Cortex of kidney (tissue), 1 donor: ENCODE measurements at places on chromosomes 1 and 21.

DNA sequence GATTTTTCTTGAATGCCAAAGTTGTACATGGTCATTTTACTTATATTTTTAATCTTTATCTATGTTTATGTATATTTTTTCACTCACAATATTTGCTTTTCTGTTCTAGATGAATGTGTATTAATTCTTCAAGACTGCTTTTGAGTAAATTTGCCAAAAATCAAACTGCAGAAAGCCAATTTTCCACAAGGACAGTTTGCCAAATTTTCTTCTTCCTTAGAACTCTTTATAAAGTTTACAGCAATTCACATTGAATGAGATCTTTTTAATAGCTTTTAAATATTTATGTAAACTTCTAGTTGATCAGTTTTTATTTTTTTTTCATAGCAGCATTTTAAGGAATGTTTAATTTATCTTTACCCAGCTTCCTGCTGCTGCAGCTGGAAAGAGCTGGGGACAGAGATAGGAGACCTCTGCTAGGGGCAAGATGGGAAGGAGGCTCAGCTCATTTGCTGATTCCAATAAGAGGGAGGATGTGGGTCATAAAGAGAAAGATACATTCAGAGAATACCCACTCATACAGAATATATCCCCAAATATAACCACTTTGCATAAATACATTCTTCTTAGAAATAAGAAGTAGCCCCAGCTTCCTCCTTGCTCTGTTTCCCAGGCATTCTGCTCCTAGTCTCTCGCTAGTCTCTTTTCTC is 93.0 kb downstream of the ODF2L start:
- no peak for DNase-seq

GRCh38 chr1:47564570-47564969 is 126.7 kb downstream of the FOXD2 start:
- no peak for DNase-seq

DNA sequence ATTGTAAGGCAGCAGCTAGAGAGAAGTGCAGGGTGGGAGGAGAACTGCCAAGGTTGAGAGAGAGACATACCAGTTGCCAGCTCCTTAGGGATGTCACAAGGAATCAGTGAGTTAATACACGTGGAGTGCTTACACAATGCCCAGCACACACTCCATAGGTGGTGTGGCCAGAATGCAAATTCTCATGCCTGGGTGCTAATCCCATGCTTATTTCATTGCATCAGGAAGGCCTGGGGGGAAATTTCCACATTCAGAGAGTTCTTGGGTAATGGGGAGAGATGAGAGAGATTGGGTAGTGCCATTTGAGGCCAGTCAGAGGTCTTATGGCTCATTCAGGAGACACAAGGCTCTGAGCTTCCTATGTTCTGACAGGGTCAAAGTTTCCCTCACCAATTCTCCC is 38.7 kb downstream of the GJA5 start:
- DNase-seq = no peak

- no peak for DNase-seq
Measured at GRCh38 chr1:160744199-160744851, 5.3 kb downstream of the SLAMF7 start.

- no peak for DNase-seq
Measured at GRCh38 chr1:160615660-160616059, 31.2 kb downstream of the SLAMF1 start.
